ENCODE measurements at places on chromosomes 1 and 21.

- DNase-seq = no peak
Observed at GRCh38 chr1:14246471-14246870, 352.0 kb upstream of the KAZN start.

DNA sequence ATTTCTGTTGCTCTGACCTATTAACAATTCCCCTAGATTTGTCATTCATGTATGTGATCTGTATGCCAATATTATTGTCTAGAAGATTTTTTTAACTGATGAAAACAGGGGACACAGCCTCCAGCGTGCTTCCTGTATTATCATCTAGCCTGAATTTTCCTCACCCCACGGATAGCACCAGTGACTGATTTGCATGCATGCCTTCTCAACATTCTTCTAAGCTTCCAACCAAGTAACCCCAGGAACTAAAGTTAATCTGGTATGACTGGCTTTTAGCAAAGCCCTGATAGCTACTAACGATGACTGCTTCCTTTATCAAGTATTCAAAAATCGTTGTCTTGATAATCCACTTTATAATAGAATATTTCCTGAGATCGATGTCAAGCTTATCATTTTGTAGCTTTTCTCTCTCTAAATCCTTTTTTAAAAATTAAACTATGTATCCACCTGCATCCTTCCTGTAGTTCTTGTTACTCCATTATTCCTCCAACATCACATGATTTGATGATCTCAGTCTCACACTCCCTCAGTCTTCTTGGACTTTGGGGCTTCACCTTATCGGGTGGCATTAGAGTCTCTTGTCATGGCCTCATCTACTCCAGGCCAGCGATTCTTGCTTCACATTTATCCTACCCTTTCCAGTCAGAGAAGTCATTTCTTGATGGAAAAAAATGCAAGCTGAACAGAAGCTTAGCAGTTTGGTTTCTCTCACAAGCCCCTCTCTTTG is 19.0 kb downstream of the BCAR3 start:
- no peak for DNase-seq

DNA sequence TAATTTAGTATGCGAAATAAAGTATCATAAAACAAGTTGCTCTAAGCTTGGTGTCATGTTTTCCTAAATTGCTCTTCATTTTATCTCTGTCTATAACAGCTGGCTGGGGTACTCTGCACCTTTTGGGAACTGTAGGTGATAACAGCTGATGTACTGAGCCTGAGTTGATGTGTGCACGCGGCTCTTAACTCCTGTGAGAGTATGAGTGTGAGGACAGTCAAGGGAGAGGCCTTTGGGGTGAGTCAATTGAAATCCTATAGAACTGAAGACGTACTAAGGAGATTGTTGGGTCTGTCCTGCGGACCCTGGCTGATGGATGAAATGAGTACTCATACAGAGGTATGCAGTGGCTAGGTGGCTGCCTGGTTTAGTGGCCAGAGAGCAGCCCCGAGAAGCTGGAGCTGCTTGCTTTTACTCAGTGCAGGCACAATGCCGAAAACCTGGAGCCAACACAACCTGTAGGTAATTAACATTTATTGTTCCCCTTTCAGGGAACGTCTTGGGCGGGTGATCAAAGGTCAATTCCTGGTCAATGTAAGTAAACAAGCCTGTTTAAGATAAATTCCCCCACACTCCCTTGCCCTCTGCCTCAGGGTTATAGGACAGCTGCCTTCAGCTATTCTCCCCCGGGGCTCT is 188.5 kb downstream of the PRDM2 start:
- no peak for DNase-seq

- no peak for DNase-seq
Observed at GRCh38 chr1:185676969-185677368, 57.2 kb upstream of the HMCN1 start.

GRCh38 chr1:170424346-170424745 is 107.6 kb upstream of the GORAB start:
- no peak for DNase-seq

DNA sequence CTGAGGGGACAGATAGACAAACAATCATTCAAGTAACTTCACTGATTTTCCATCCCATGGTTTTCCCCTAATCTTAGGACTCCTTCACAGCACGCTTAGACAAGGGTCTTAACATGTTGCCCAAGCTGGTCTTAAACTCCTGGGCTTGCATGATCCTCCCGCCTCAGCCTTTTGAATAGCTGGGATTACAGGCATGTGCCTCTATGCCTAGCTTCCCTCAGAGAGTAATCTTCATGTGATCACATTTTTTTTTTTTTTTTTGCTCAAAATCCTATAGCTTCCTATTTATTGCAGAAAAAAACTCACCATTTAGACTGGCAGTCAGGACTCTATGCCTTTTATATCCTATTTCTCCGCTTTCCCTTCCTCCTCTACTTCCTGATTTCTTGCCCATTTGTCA is 90.4 kb upstream of the DPH5 start:
- DNase-seq = no peak

GRCh38 chr1:92447033-92447681 is 39.6 kb downstream of the GFI1 start:
- no peak for DNase-seq

DNA sequence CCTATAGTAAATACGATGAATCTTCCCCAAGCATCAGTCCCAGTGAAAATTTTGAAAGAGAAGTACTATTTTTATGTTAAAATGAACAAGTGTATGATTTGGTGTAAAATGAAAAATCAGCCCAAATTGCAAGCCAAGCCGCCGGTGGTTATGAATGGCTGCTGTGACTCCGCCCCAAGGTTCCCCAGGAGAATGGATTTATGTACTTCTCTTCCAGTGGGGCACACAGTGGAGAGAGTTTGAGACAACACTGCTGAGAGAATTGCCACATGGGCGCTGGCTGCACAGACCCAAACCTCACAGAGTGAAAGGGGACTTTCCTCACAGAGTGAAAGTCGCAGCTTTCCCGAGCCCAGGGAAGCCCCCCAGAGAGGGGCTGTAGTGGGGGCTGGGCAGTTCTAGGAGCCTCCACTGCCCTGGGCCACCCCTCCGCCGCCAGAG is 24.0 kb downstream of the CDK18 start:
- DNase-seq = no peak

GRCh38 chr21:25215698-25216384 is 391.4 kb downstream of the MRPL39 start:
- no peak for DNase-seq

- no peak for DNase-seq
Observed at GRCh38 chr21:26900980-26901379, 55.8 kb upstream of the ADAMTS1 start.

GRCh38 chr1:212355230-212355969 is 59.3 kb downstream of the PACC1 start:
- no peak for DNase-seq

DNA sequence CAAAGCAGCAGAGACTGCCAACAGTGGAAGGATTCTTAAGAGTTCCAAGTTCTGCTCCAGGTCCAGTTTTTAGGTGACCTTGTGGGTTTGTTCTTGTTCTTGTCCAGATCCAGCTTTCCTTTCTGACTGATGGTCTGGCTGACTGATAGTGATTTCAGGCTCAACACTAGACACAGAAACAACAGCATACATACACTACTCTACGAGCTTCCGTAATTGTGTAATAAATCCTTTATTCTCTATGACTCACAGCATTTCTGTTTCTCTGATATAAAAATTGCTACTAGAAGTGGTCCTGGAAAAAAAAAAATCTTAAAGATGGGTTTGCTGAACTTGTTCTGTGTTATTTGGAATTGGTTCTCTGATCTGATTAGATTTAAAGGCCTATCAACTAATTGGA is 62.2 kb upstream of the PTCH2 start:
- no peak for DNase-seq

GRCh38 chr1:180269645-180270529 is 39.8 kb downstream of the LHX4 start:
- DNase-seq = no peak

DNA sequence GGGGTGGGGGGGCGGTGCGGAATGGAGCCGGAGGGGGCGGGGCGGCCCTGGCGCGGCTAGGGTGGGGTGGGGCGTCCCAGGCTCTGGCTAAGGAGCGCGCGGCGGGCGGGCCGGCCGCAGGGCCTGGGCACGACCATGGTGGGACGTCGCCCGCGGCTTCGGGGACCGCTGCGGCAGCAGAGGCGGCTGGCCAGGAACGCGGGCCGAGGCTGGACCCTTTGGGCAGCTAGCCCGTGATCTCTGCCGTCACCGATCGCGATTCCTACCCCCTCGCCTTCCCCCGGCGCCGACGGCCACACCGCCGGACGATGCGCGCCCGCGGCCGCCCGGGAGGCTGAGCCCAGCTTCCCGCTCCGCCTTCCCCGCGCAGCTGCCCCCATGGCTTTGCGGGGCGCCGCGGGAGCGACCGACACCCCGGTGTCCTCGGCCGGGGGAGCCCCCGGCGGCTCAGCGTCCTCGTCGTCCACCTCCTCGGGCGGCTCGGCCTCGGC is at the start of gene MAP3K21:
Gene MAP3K21, plus strand, starts transcription at position 74 of the 491 bp plus-strand sequence. Its CDS starts 305 bp downstream, at position 379.
- DNase-seq = no peak

GRCh38 chr1:219906924-219907771 is 21.2 kb downstream of the SLC30A10 start:
- no peak for DNase-seq

DNA sequence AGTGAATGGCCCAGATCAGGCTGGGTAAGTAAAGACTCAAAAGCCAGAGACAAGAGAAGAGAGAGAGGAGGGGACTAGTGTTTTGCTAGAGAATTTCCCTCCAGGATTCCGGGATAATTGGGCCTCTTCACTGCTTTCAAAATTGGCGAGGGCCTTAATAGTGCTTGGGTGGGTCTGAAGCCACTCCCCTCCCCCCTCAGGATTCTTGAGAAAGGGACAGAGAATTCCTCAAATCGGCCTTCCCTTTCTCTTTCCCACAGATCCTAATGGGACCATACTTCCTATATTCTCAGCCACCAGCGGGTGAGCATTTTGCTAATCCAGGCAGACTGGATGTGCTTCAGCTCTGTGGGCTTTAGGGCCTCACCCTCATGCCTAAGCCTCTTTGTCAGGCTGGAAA is 11.9 kb downstream of the SFN start:
- no peak for DNase-seq

DNA sequence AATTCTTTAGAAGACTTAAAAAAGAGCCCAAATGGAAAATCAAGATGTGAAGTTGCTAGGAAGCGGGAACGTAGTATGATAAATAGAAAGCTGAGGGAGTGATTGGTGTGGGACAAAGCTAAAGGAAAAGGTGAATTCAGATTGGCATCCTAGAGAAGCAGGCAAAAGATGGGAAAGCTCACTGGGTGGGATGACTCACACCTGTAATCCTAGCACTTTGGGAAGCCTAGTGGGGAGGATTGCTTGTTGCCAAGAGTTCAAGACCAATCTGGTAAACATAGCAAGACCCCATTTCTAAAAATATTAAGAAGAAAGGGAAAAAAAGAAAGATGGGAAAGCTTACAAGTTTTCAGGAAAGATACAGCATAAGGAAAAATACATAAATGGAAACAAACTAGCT is 1.8 kb downstream of the MRPS21 start:
- no peak for DNase-seq

DNA sequence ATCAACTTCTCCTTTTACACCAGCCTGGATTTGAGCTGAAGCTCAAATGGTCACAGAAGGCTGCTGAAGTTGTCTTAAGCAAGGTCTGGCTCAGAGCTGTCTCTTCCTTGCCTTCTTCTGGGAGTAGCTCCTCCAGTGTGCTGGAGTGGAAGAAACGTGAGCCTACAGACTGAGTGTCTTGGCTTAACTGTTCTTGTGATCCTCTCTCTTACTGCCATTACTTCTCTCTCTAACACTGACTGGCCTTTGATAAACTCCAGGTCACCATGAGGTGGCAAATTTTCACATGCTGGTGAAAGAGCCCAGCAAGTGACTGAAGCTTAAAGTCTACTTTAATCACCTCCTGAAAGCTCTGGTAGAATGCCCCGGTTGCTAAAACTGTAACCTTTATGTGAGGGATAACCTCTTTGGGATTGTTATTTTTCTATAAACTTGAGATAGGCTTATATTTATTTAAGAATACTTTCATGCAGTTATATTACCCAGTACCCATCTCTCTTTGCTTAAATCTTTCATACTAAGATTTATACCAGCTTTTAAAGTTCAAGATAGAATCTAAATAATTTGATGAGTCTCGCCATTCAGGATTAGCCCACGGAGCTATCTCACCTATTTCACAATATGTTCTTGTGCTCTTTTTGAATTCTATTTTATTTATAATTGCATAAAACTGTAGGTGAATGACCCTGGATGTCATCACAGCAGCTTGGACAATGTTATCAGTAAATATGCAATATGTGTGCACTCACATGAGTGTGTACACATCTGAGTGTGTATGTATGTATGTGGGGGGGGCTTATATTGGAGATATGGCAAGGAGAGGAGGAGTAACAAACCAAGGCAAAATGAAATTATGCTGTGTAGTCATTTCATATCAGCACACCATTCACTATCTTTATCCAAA is 924.0 kb downstream of the LTN1 start:
- no peak for DNase-seq

DNA sequence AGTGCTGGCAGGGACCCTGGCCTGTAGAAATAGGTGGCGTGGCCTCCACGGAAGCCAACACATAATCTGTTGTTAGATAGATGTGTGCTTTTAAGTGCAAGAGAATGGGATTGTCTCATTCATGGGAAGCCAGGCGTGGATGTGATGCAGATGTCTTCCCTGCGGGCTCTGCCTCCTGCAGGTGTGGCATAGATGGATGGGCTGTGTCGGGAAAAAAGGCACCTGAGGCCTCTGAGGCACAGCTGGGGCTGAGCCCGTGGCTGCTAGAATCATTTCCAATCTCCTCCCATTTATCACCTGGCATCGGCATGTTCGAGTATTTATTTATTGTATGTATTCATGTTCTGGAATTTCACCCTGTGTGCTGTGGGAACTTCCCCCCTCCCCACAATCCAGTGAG is 353.4 kb upstream of the AJAP1 start:
- DNase-seq = no peak

DNA sequence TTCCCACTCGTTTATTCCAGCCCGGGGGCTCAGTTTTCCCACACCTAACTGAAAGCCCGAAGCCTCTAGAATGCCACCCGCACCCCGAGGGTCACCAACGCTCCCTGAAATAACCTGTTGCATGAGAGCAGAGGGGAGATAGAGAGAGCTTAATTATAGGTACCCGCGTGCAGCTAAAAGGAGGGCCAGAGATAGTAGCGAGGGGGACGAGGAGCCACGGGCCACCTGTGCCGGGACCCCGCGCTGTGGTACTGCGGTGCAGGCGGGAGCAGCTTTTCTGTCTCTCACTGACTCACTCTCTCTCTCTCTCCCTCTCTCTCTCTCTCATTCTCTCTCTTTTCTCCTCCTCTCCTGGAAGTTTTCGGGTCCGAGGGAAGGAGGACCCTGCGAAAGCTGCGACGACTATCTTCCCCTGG is 716 bp downstream of the OLIG2 start:
- DNase-seq = no peak

Measured in NCI-H1048 (cell line).